ENCODE measurements at places on chromosomes 3 and 15. TPM values are rescaled to one million over a fixed set of nuclear protein-coding genes. Genes with fewer than 3 reads are reported as not detected.

BNC1 gene
- total RNA-seq: 3.3 TPM

ADGRG7 gene
- total RNA-seq: not detected

MYLK gene
- total RNA-seq: 232 TPM

FEZF2 gene
- total RNA-seq: not detected

LYZL4 gene
- total RNA-seq: not detected

- H3K36me3 ChIP-seq: peaks cover 3% of the 10 kb centered on the region
- H3K4me1 ChIP-seq: peaks cover 45% of the 10 kb centered on the region
- H3K27me3 ChIP-seq: no peaks in the 10 kb centered on the region
- DNase-seq: peak; percentile 95
- H3K27ac ChIP-seq: peak overlapping the region; percentile 17
- H3K4me3 ChIP-seq: no peak overlapping the region
Measured at GRCh38 chr3:71069797-71070196, 513.7 kb downstream of the FOXP1 start.

GRCh38 chr3:164007765-164008164 lies 1070.5 kb downstream of the SI start:
- no peak for DNase-seq
- H3K4me1 ChIP-seq: no peaks in the 10 kb centered on the region
- H3K36me3 ChIP-seq: no peaks in the 10 kb centered on the region

- H3K27me3 ChIP-seq: no peaks in the 10 kb centered on the region
- no peak overlapping the region for H3K4me3 ChIP-seq
- H3K36me3 ChIP-seq: no peaks in the 10 kb centered on the region
- no peak for DNase-seq
- H3K27ac ChIP-seq: no peak overlapping the region
Measured at GRCh38 chr3:27629366-27629765, 92.8 kb downstream of the EOMES start.

DNA sequence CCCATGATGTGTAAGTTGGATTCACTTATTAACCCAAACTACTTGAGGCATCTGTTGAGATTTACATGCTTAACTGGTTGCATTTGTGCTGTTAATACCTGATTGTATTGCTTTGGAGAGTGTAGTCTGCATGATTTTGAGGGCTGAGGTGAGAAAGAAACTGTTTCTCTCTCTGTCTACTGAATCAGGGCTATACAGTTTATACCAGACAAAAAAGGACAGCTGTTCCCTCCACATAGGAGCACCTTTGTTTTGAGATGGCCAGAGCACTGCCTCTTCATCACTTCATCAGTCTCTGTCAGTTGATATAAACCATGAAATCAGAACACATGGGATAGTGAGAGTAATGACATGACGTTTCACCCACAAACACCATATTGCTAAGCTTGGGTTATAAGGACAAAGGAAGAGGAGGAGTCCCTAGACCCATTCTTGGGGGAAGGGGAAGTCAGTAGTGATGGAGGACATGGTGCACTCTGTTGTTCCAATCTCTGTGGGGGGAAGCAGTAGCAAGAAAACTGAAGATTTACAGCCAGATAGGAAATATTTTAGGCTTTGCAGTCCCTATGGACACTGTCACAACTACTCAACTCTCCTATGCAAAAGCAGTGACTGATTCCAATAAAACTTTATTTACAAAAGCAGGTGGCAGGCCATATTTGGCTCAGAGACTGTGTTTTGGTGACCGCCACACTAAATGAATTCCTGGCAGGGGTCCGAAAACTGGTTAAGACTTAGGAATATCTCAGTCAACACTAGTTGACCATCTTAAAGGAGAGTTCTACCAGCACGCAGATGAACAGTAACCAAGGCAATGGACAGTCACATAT lies 123.9 kb upstream of the NR2E3 start:
- no peaks in the 10 kb centered on the region for H3K36me3 ChIP-seq
- no peaks in the 10 kb centered on the region for H3K27me3 ChIP-seq
- DNase-seq: no peak
- H3K27ac ChIP-seq: no peak overlapping the region

DNA sequence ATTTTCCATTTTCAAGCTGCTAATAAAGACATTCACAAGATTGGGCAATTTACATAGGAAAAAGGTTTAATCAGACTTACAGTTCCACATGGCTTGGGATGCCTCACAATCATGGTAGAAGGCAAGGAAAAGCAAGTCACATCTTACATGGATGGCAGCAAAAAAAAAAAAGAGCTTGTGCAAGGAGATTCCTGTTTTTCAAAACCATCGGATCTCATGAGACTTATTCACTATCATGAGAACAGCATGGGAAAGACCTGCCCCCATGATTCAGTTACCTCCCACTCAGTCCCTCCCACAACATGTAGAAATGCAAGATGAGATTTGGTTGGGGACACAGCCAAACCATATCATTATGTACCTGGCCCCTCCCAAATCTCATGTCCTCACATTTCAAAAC lies 202.0 kb downstream of the FNDC3B start:
- H3K4me1 ChIP-seq: peaks cover 4% of the 10 kb centered on the region
- no peak for DNase-seq
- H3K4me3 ChIP-seq: no peak overlapping the region
- no peaks in the 10 kb centered on the region for H3K27me3 ChIP-seq

DNA sequence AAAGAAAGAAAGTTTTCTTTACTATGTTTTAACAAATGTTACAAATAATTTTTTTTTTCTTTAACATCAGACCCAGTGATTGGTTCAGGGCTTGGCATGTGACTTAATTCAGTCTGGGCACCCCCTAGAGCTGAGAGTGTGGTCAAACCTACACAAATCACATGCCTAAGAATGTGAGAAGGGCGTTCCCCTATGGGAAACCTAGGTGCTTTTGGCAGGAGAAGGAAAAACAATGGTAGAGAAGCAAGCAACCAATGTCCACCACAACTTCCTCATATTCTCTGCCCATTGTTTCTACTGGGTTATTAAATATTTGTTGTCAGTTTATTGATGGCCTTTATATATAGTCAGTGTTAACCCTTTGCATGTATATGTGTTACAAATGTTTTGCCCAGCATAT lies 21.4 kb upstream of the PIAS1 start:
- no peak overlapping the region for H3K4me3 ChIP-seq
- no peaks in the 10 kb centered on the region for H3K36me3 ChIP-seq
- peaks cover 17% of the 10 kb centered on the region for H3K27me3 ChIP-seq

DNA sequence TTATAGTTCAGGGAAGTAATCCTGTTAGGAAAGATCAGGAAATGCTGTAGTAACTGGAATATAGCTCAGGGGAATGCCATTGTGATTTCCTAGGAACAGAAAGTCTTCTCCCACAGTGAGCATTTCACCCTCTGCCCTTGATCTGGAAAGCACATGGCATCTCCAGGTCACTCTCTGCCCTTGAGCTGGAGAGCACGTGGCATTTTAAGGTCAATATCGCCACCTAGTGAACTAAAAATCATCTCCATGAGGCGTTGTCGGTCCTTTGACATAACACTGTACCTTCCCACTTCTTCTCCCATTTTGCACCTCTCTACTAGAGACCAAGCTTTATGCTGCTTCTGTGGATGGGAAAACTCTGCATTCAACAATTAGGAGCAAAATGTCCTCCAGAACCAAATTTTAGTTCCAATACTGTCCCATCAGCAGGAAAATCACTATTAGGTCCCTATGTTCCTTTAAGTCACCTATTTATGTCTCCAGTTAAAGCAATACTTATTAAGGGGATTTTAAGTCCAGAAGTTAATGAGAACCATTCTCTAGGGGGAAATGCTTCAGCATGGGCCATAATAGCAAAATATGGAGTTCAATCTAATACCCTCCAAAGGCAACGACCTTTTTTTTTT lies 54.7 kb upstream of the GK5 start:
- H3K36me3 ChIP-seq: no peaks in the 10 kb centered on the region

DNA sequence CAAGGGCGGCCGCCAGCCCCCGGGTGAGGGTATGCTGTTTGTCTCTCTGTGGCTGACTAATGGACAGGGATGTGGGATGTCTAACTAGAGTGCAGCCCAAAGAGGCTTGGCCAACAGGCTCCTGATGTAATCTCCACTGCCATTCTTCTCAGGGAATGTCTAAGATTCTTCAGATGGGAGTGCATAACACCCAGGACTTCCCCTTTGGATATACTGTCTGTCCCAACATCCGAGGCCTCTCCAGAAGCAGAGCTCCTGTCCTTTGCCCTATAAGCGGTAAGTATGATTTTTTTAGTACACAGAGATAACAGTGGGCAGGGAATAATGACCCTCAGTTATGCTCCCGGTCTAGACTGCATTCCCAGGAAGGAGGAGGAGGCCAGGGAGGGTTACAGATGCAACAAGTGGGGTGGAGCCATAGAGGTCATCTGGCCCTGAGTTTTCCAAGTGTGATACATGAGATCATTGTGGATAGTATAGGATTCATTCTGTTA lies 62.5 kb upstream of the SLCO2A1 start:
- H3K4me1 ChIP-seq: no peaks in the 10 kb centered on the region
- H3K27me3 ChIP-seq: no peaks in the 10 kb centered on the region
- DNase-seq: no peak
- H3K36me3 ChIP-seq: no peaks in the 10 kb centered on the region
- no peak overlapping the region for H3K4me3 ChIP-seq

DNA sequence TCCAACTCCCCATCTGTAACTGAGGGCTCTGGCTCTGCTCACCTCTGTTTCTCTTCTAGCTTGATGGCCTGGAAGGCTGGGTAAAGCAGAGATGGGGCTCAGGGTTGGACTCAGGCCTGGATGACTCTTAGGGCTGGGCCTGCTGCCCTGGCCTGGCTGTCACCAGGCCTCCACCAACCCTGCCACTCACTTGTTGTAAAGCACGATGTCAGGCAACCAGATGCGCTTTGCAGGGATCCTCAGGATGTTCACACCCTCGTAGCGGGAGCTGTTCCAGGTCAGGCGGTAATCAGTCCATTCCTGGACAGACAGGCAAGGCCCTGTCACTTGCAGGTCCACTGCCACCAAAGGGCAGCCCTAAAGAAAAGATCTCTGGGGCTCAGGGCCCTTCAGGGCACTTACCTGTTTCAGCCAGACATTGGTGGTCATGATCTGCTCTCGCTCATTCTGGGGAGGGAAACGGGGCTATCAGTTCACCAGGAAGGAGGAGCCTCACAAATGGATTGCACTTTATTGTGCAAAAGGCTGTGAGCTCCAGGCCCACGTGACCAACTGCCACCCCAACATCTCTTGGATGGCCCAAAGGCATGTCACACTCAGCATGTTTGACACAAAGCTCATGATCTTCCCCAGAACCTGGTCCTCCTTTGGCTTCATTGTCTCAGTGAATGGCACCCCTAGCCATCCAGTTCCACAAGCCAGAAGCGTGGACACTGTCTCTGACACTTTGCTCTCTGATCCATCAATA lies 9.9 kb downstream of the CHRNB4 start:
- H3K4me1 ChIP-seq: no peaks in the 10 kb centered on the region
- no peak for DNase-seq
- H3K27me3 ChIP-seq: peaks cover 11% of the 10 kb centered on the region
- no peak overlapping the region for H3K4me3 ChIP-seq
- H3K36me3 ChIP-seq: no peaks in the 10 kb centered on the region

DNA sequence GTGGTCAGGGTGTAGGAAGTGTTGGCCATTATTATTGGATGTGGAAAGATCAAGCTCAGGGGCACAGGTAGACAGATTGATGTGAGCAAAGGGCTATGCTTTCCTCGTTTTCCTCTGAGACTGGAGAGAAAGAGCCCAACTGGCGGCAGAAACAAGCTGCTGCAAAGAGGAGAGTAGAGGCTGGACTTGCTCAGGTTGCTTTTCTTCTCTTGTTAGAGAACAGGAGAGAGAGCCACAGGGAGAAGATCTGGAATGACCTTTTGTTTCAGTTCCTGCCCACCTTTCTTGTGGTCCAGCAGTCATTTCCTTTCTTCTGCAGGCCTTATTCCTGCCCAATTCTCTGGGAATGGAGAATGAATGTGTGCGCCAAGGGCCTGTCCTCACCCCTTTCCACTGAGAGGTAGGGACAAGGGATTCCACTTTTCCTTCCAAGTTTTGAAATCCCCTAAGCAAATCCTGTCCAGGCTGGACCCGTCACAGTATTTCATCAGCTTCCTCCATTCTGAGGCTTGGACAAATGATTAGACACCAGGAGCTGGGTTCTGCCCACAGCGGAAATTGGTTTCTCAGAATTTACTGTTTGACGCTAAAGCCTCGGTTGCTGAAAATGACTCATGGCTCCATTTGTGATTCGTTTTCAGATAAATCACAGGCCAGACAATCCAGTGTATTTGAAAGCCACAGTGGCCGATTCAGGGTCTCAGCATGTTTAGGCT lies 16.1 kb downstream of the ZNF80 start:
- no peaks in the 10 kb centered on the region for H3K36me3 ChIP-seq
- no peak overlapping the region for H3K4me3 ChIP-seq
- peaks cover 20% of the 10 kb centered on the region for H3K4me1 ChIP-seq
- H3K27me3 ChIP-seq: no peaks in the 10 kb centered on the region
- no peak overlapping the region for H3K27ac ChIP-seq

All from osteoblast (primary cell).